Fibroblast of lung (primary cell): ENCODE measurements at places on chromosomes 11 and 22.

DNA sequence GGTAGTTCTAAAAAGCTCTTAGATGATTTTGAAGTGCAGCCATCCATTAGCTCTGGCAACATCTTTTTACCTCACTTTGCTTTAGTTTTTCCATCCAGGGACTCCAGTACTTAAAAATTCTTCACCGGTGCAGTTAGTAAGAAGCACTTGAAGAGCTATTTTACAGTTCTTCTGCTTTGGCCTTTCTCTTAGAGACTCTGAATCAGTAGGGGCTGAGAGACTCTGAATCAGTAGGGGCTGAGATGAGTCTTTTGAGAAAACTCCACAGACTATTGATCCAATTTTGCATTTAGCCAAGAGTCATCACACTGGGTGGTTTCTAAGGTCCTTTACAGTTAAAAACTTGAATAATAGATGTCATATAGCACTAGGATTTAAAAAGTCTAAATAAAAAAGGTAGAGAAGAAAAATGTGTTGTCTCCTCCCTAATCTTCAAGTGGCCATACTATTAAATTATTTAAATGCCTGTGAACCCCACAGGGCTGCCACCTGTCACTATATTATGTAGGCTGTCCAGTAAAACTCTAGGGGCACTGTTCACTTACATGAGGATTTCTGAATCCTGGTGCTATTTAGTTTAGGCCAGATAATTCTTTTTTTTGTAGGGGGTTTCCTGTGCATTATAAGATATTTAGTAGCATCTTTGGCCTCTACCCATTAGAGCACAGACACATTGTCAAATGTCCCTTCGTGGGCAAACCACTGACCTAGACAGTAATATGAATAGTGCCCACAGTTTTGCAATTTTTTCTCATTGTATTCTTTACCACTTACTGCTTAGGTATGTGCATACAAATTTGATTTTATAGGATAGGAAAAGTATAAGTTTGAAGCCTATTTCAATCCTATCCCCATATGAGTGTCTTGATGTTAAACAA is 26.3 kb upstream of the HIKESHI start:
- DNase-seq, result no peak

- DNase-seq, result peak; percentile 37
These were observed 14.3 kb downstream of the NRIP3 start for GRCh38 chr11:8989453-8989852.

GRCh38 chr11:109040303-109040702 is 375.4 kb downstream of the DDX10 start:
- no peak for DNase-seq

DNA sequence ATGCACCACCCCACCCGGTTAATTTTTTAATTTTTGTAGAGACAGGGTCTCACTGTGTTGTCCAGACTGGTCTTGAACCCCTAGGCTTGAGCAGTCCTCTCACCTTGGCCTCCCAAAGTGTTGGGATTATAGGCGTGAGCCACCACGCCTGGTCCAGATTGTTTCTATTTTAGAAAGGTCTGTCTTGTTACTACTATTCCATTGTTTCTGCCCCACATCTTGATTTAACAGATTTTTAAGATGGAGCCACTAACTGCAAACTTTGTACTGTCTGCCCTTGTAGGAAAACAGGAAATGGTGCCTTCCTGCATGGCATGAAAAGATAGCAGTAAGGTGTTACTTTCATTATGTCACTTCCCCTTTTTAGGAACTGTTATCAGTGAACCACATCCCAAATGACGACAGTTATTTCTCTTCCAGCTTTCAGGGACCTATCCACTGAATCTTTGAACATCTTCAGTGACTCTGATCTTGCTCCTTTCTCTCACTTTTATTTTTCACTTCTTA is 23.2 kb downstream of the TAF1D start:
- no peak for DNase-seq

DNA sequence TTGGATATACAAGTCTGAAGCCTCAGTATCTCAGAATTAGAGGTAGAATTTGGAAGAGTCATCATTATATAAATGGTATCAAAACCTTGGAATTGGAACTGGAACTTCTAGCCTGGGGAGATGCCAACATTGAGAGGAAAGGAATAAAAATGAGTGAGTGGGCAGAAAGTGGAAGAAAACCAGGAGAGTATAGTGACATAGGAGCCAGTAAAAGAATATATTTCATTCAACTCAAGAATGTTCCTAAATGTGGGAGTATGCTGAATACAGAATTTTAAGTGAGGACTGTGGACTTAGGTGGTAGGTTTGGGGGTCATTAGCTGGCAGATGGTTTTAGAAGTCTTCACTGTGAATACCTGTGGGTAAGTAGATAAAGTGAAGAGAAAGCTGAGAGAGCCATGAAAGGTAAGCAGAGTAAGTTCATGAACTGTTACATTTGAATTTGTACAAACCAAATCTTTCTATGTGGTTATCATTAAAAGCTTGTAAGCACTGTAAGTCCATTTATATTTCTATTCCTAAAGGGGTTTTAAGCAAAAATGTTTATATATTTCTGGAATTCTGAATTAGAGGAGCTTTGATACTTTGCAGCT is 60.2 kb downstream of the PDHX start:
- peak; percentile 59 for DNase-seq

DNA sequence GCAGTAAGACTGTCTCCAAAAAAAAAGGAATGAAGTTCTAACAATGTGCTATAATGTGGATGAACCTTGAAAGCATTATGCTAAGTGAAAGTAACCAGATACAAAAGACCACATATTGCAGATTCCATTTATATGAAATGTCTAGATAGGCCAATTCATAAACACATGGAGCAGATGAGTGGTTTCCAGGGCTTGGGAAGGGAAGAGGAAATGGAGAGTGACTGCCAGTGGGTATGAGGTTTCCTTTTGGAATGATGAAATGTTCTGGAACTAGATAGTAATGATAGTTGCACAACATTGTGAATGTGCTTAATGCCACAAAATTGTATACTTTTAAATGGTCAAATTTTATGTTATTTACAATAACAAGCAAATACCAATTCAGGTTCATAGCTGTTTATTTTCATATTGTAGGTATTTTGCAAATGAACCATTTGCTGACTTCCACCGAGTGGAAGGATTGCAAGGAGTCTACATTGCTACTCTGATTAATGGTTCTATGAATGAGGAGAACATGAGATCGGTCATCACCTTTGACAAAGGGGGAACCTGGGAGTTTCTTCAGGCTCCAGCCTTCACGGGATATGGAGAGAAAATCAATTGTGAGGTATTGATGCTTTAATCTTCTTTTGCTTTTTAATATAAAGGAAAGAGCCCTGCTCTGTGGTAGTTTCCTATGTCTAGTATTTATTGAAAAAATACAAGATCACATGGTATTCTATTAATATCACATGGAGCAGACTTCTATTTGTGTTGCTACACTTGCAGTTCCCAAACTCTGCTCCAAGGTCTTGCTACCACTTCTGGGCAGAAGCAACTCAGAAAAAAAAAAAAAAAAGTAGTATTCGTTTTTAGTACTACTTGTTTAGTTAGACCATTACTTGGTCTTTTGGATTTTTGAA is 67.7 kb upstream of the SORL1-AS1 start:
- peak; percentile 90 for DNase-seq
